ENCODE measurements at places on chromosomes 2 and 18.

- no peak for DNase-seq
Observed at GRCh38 chr2:178756843-178757242, 50.4 kb downstream of the TTN start.

DNA sequence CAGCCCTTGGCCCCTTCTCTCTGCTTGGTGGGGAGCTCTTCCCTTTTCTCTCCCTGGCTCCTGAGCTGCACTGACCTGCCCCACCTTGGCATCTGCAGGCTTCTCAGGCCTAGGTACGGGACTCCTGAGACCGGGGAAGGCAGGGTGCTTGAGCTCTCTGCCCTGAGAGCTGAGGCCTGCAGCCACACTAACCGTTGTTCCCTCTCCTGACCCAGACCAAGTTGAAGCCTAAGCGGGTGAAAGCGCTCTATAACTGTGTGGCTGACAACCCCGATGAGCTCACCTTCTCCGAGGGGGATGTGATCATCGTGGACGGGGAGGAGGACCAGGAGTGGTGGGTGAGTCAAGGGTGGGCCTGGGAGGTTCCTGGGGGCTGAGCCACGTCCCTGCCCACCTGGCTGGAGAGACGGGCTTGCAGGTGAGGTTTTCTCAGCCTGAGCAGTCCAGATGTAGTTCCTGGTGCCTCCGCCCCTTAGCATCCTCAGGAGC is 22.2 kb downstream of the ITGB1BP1 start:
- no peak for DNase-seq

DNA sequence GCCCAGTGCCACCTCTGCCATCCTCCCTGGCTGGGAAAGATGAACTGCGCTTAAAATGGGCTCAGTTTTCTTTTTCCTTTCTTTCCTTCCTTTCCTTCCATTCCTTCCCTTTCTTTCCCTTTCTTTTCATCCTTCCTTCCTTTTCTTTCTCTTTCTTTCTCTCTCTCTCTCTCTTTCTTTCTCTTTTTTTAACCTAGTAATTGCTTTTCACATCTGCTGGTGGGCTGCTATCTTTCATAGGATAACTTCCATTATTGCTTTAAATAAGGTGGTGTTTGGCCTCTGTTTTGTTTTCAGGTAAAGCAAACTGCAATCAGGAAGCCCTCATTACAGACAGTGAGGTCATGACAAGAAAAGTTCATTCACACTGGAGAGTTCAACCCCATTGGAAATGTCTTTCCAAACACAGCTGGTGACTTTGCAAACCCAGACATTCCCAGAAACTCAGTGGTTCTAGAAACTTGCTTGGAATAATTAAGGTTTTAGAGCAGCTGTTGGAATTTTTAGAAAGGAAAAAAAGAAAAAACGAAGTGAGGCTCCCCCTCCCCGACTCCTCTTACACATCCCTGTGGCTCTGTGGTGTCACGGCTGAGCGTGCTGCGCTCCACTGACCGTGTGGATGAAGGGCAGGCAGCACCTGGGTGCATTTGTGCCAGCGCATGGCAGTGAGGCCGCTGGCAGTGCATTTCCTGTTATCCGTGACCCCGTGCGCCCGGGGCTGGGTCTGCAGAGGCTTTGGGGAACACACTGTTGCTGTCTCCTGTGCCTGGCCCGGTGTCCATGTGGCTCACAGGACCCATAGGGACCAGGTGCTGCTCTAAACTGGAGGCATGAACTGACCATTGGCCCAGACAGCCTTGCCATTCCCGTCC is 76.9 kb downstream of the MBP start:
- no peak for DNase-seq

DNA sequence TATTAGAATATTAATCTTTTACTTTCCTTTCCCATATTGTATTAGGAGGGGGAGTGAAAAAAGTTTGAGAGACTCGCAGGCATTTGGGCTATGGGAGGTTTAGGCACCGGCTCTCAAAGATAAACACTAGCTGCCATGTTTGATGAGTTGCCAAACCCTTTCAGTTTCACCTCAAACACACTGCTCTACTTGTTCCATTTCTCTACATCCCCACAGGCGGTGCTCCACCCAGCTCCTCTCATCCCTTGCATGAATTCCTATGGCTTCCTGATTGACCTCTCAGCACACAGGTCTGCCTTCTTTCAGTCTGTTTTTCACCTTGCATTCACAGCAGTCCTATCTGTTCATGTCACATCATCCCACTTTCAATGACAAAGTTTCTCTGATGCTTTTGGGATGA is 65.7 kb downstream of the MEP1B start:
- DNase-seq, result no peak

- no peak for DNase-seq
Observed at GRCh38 chr2:234490271-234491091, 6.4 kb downstream of the ARL4C start.

DNA sequence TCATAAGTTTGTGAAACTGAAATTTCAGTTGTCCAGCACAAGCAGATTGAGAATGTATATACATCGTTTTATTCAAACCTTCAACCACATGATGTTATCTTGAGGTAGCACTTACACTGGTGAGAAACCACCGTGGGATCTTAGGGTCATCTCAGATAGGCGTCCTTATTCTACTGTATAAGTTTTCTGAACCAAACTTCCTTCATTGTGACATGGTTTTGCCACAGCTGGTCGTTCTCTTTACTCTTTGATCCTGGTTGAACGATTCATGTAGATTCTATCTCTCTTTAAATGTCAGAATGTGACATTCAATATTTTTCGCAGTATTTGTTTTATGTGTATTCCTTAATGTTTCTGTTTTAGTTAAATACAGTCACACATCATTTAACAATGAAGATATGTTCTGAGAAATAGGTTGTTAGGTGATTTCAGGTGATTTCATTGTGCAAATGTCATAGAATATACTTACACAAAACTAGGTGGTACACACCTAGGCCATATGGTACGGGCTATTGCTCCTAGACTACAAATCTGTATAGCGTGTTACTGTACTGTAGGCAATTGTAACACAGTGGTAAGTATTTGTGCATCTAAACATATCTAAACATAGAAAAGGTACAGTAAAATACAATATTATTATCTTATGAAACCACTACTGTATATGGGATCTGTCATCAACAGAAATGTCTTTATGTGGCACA is 17.9 kb upstream of the ARHGAP25 start:
- DNase-seq, result no peak

DNA sequence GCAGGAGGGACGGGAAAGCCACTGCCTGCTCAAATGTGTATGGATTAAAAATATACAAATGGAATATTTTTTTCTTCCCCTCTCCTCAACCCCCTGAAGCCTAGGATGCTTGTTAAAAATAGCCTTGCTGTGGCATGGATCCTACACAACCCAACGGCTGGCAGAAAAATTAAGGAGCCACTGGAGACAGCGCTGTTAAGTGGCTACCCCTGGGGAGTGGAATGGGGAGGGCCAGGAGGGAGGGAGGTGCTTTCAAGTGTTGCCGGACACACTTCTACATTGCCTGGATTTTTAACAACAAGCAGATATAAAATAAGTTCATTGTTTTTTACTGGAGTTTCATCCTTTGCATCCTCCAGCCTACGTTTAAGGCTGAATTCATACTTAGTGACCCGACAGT is 66.6 kb downstream of the ZBTB7C start:
- DNase-seq, result no peak

GRCh38 chr2:241788572-241788971 is 11.9 kb downstream of the GAL3ST2 start:
- DNase-seq, result peak; percentile 26

- no peak for DNase-seq
Observed at GRCh38 chr2:167134381-167135072, 246.2 kb downstream of the XIRP2 start.

GRCh38 chr2:9623151-9623550 is 7.6 kb downstream of the YWHAQ start:
- no peak for DNase-seq

DNA sequence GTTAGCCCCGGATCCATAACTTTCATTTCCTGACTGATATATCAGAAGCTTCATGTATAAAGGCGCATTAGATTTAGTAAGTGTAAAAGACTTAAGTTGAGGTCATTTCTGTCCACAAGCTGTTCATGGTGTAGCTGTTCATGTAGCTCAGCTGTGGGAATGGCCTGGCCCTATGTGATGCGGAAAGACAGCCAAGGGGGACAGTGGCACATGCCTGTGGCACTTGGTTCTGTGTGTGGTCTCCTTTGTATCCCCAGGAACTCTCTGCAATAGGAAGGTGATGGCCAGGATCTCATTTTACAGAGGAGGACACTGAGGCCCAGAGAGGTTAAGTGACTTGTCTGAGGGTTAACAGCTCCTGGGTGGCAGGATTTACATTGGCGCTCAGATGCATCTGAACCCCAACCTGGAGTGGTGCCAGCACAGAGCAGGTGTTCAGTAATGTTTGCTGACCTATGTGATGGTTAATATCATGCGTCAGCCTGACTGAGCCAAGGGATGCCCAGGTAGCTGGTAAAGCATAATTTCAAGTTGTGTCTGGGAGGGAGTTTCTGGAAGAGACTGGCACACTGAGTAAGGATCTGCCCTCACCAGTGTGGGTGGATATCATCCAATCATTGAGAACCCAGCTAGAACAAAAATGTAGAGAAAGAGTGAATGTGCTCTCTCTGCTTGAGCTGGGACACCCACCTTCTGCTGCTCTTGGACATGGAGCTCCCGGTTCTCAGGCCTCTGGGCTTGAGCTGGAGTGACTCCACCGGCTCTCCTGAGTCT is 25.4 kb downstream of the HPCAL1 start:
- DNase-seq, result no peak

GRCh38 chr2:217101972-217102371 is 242.1 kb upstream of the TNP1 start:
- DNase-seq, result no peak

Data from stimulated activated CD4-positive, alpha-beta T cell treated with anti-CD3 and anti-CD28 coated beads, Interleukin-12 subunit alpha, Interleukin-12 subunit beta, amount 100 ng/mL, for 48 hours (primary cell).